Pancreas (tissue), 10 donors: ENCODE measurements at places on chromosomes 16 and 17. TPM values are rescaled to one million over a fixed set of nuclear protein-coding genes. Genes with fewer than 3 reads are reported as not detected.

The NHLRC4 gene
- polyA plus RNA-seq: 0.27 TPM

The RAD51D gene
- polyA plus RNA-seq: 4.3 TPM

The TMEM94 gene
- 64.9 TPM for polyA plus RNA-seq

The MNT gene
- 15.3 TPM for polyA plus RNA-seq

The KRT31 gene
- polyA plus RNA-seq: not detected

The SAMD14 gene
- polyA plus RNA-seq: 0.80 TPM

The GNPTG gene
- 75.3 TPM for polyA plus RNA-seq
